NCI-H226 (cell line): ENCODE measurements at places on chromosomes 16 and 17.

DNA sequence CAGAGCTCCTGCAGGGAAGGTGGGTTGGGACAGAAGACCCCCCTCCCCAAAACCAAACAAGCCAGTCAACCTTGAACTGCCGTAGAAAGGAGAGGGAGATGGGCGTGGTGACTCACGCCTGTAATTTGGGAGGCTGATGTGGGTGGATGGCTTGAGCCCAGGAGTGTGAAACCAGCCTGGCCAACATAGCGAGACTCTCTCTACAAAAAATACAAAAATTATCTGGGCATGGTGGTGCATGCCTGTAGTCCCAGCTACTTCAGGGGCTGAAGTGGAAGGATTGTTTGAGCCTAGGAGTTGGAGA, 42.1 kb downstream of the NT5M start:
- no peak for DNase-seq

DNA sequence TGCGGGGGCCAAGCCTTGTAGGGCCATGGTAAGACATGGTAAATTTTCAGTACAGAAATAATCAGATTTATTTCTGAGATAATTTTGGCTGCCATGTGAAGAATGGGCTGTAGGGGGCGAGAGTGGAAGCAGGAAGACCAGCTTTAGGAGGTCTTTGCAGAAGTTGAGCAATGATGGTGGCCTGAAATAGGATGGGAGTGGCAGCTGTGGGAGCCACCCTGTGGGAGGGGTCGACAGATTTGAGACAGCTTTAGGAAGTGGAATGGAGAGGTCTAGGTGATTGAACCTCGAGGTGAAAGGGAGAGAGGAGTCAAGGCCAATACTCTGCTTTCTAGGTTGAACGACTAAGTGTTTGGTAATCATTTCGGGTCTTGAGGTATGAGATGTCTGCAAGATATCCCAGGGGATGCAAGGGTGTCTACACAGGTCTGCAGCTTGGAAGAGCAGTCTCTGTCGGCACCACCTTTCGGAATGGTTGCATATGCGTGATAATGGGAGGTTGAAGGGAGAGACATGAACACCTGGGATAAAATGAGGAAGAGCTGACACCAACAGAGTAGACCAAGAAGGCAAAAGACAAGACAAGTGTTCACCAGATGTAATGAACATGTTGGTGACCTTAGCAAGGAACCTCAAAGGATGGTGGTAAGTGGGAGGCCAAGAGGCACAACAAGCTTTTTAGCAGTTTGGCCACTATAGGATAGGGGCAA, 4.2 kb upstream of the ATXN7L3 start:
- DNase-seq = no peak

DNA sequence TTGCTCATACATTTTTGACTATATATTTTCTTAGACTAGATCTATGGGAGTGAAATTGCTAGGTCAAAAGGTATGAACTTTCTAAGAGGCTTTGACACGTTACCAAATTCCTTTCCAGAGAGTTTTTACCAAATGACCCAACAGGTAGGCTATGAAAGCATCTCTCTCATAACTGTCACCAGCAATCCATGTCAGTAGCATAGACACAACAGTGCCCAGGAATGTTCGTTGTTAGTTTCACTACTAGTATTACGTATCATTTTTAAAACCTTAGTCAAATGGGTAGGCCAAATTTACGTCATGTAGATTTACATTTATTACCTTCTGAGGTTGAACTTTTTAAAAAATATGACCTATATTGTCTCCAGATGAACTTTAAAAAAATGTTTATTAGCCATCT, 66.8 kb downstream of the MARCHF10 start:
- DNase-seq = no peak

- DNase-seq = no peak
Observed at GRCh38 chr16:49766225-49766624, 89.7 kb downstream of the ZNF423 start.

DNA sequence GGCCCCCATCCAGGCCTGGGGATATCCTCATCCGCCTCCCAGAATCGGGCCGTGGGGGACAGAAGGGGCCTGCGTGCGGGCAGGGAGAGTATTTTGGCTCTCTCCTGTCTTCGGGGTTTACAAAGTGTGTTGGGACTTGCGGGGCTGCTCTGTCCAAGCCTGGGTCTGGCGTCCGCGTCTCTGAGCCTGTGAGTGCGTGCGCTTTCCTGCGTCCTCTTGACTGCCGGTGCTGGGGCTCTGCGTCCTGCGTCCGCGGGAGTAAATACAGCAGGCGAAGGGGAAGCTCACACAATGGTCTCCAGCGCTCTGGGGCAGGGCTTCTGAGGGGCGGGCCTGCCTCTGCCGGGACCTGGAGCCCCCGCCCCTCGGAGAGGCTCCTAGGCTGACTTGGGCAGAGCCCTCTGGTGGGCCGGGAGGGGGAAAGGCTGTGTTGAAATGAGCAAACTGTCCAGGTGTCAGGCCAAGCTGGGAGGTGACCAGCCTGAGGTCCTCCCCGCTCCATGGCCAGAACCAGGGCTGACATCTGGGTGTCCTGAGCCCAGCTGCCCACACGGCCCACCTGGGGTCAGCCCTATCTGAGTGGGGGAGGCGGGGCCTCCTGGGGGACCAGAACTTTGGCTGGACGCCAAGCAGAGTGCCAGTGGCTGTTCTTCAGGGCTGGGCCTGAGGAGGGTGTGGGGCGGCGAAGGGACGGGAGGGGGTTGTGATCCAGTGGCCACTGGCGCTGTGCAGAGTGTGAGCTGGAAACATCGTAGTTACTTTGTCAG, 233.6 kb downstream of the SEC14L1 start:
- DNase-seq = no peak

GRCh38 chr16:68503334-68503733, 35.8 kb upstream of the ZFP90 start:
- peak; percentile 76 for DNase-seq

- DNase-seq = no peak
Observed at GRCh38 chr16:78097548-78097947, 1.9 kb upstream of the WWOX start.

DNA sequence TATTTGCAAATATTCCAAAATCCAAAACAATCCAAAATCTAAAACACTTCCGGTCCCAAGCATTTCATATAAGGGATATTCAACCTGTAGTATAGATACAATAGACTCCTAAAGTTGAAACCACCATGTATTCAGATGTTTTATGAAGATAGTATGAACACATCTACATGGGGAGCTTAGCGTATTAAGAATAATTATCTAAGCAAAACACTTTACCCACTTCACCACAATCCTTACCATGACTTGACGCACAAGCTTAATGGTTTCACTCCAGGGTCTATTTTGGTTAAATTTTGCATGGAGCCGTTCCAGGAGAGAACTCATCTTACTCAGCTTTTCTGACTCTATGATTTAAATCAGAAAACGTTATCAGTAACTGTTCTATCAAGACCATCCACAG, 3.5 kb downstream of the MED1 start:
- no peak for DNase-seq

DNA sequence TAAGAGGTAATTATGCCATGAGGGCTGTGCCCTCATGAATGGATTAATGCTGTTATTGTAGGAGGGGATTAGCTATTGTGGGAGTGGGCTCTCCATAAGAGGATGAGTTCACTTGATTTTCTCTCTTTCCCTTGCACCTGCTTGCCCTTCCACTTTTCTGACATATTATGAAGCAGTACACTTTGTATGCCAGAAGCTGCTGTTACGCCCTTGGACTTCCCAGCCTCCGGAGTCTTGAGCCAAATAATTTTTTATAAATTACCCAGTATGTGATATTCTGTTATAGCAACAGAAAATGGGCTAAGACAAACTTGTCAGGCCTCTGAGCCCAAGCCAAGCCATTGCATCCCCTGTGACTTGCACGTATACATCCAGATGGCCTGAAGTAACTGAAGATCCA, 38.4 kb downstream of the PSMD12 start:
- no peak for DNase-seq
